Upper lobe of right lung (tissue), 1 donor: ENCODE measurements at places on chromosomes 6 and 20. TPM values are rescaled to one million over a fixed set of nuclear protein-coding genes. Genes with fewer than 3 reads are reported as not detected.

GRCh38 chr20:59082077-59082740 lies 39.6 kb upstream of the PRELID3B start:
- DNase-seq, result no peak

The EPHA7 gene
- total RNA-seq, result 0.14 TPM

DNA sequence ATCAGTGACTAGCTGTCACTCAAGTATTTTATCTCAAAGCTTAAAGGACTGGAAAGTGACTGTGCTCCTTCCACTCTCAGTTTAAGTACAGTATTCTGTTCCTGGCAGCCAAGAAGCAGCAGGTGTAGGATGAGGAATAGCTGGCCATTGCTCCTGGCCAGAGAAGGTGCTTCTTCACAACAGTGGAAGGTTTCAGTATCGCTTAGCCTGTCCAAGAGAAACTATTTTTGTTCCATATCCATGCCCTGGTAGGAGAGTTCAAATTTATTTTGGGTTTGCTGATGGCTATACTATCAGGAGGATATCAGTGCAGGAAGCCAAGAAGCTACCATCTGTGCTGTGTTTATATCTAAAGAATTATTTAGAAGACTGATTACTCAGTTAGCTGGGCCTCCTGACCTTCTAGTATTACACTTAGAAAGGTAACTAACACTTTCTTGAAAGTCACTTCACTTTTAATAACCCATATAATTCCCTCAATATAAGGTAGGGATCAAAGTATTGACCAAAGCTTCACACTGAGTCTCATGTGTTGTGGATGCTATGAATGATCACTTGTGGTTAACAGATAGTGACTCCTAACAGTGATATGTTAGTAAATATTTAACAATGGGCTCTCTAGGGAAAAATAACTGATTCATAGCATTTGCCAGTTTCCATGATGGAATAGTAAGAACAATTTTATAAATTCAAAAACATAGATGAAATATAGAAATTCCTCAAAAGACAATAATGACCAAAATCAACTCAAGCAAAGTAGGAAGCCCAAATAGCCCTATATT lies 99.9 kb downstream of the AIG1 start:
- no peak for DNase-seq

The HELZ2 gene
- 53.3 TPM for total RNA-seq

DNA sequence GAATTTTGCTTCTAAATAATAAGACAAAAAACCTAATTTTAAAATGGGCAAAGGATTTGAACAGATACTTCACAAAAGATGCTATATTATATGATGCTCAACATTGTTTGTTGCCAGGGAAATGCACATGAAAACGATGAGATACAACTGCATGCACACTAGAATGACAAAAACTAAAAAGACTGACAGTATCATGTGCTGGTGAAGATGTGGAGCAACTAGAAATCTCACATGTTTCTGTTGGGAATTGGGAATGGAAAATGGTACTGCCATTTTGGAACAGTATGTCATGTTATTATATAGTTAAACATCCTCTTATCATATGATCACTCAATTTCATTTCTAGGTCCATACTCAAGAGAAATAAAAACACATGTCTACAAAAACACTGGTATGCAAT lies 13.4 kb upstream of the SNX9 start:
- DNase-seq, result no peak
